CD4-positive, alpha-beta T cell treated with Interleukin-15 for 4 hours (primary cell): ENCODE measurements at places on chromosomes 11 and 22.

DNA sequence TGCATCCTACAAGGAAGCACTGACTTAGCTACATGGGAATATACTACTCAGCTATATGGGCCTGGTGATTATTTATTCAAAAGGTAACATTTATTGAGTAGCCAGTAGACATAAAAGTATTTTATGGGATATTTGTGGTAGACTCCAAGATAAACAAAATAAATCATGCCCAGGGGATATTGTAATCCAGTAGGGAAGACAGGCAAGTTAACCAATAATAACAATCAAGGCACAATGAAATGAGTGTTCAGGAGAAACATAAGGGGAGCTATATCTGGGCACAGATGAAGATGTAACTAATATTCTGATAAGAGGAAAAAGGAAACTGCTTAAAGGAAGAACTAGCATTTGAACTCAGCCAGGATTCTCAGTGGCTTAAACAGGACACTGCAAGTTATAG is 161.4 kb upstream of the MTNR1B start:
- no peak for DNase-seq

DNA sequence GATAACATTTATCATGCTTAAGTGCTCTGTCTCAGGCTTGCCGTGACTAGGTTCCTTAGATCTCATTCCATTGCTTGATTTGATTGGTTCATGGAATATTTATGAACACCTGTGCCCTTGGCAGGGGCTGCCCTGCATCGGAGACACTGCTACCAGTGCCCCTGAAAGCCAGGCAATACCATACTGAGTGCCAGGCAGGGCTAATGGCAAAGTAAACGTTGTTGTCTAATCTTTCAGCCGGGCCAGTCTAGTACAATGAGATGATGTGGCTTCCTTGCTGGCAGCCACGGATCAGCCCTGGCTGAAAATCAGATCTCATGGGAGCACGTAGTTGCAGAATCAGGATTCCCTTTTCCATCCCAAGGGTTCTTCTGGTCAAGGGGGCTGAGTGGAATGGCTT is 5.0 kb upstream of the PGA3 start:
- DNase-seq, result no peak

GRCh38 chr22:36562261-36562835 is 33.4 kb upstream of the EIF3D start:
- DNase-seq, result no peak

GRCh38 chr11:21316591-21316990 is 647.2 kb downstream of the NELL1 start:
- DNase-seq, result no peak

DNA sequence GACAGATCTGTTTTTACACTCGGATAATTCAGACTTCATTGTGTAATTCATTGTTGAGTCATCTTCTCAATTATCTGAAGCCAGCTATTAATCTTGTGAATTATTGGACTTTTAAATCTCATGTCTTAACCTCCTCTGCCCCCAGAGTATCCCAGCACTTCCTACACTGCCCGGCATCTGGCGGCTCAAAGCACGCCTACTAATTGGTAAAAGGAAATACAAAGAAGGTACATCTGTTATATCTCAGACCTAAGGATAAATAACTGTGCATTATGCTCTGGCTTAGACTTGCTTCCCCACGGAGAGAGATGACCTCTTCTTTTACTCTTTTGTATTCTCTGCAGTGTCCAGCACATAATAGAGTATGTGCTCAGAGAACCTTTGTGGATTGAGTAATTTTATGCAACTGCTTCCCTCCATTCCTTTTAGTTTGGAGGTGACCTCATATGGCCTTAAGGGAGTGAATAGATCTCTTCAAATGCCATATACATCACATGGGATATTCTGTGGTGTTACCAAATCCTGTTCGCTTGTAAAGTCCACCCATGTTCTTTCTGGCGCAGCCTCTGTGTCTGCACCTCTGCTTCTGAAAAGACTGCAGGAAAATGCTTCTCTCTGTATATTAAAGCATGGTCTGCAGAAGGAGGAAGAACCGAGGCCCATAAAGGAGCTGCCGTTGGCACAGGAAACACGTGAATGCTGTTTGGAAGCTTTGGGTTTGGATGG is 125.6 kb upstream of the SORL1-AS1 start:
- no peak for DNase-seq

DNA sequence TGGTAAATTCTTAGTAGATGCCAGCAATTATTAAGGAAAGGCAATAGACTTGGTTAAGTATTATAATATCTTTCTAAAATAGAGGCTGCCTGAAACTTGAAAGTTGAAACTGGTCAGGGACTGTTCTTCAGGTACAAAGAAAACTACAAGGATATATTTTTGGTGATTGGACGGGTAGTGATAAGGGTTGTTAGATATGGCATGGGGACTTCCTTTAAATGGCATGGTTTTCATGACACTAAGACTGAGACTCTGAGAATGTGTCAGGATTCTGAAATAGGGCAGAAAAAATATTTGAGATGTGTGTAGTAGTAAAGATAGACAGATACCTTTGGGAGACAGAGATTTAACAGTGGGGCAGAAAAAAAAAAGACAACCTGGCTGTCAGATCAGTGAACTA is 108.4 kb upstream of the SLC5A12 start:
- no peak for DNase-seq

DNA sequence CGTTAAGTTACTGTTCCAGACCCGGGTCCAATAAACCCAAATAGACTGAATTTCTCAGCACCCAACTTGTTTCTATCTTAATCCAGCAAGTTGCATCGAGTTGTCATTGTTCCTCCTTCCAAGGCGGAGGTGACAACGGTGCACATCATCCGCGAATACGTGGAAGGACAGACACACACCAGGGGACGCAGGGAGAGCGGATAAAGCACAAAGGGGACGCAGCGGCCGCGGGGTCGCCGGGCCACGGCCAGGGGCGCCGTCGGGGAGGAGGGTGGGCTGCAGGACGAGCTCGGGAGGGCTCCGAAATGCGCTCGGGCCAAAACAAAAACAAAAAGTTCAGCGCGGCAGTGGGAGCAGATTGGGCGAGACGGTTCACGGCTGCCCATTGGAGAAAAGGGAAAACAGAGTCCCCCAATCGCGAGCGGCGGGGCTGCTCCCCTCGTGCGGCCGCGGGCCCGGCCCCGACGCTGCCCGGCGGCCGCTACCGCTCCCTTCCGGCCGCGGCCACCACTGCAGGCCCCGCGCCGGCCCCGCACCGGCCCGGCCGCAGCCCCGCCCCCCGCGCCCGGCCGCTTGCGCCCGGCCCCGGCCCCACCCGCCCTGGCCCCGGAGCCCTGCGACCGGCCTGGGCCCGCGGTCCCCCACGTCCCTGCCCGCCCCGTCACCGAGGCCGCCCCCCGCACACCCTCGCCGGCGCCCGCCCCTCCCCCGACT is 518 bp downstream of the KMT5B start:
- DNase-seq, result peak; percentile 57

- no peak for DNase-seq
Measured at GRCh38 chr11:61514050-61514917, 5.7 kb downstream of the LRRC10B start.

GRCh38 chr22:37487571-37487970 is 1.4 kb upstream of the MFNG start:
- DNase-seq, result no peak

- peak; percentile 68 for DNase-seq
Measured at GRCh38 chr11:2301631-2302305, at the start of the genes C11orf21 and TSPAN32. Gene C11orf21 (minus strand): TSS chr11:2301918. CDS start chr11:2301808, 110 bp downstream. Gene TSPAN32 (plus strand): TSS chr11:2302013. CDS start chr11:2302150, 137 bp downstream.

GRCh38 chr22:44760476-44760875 is 8.1 kb downstream of the ARHGAP8 start:
- no peak for DNase-seq

DNA sequence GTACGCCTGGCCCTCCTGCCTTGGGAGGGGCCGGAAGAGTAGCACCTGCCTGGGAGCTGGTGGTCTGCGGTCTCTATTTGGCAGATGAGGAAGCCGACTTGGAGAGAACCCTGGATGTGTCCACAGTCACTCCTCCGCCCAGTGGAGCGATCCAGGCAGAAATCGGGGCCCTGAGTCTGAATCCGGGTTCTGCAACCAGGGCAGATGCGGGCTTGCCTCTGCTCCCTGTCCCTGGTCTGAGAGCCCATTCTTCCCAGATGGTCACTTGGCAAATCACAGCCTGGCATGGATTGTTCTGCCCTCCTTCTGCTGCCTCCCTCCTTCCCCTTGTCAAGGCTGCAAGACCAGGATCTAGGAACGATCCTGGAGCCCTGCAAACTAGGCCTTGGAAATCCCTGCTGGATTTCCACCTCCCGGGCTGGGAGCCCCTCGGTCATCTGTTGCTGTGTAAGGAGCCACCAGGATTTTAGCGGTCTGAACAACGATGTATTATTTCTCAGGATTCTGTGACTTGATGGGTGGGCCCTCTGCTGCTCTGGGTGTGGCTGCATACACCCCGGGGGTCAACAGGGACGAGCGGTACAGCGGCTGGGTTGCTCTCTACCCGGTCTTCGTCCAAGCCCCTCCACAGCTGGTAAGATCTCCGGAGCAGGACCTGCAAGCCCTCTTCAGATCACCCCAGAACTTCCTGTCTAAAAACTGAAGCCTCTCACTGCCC is 2.0 kb upstream of the ASCL2 start:
- DNase-seq, result no peak

- no peak for DNase-seq
Measured at GRCh38 chr11:34426766-34427185, 12.0 kb upstream of the CAT start.

DNA sequence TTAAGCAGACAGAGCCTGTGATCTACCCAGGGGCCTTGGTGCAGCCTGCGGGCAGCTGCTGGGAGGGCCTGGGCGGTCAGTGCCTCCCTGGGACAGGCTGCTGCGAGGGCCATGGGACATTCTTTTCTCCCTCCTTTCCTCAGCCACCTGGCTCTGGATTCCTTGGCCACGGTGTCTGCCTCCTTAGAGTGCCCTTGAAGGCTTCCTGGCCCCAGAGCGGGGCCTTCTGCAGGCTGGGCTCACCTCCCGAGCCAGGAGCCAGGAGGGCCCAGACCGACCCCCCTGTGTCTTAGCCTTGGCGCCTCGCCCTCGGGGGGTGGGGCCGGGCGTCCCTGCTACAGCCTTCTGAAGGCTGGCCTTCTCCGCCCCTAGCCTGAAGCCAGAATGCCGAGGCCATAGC is 231.2 kb downstream of the TBC1D22A start:
- DNase-seq, result no peak

GRCh38 chr11:119081682-119082260 is 2.9 kb upstream of the HMBS start:
- no peak for DNase-seq

GRCh38 chr11:9073466-9074225 is 17.8 kb downstream of the SCUBE2 start:
- no peak for DNase-seq

GRCh38 chr22:28674121-28674563 is 5.5 kb downstream of the TTC28 start:
- peak; percentile 53 for DNase-seq

- DNase-seq, result no peak
Measured at GRCh38 chr11:4654635-4655369, 11.0 kb downstream of the OR51E1 start.

- DNase-seq, result no peak
Measured at GRCh38 chr22:46114518-46115387, 35.6 kb upstream of the PPARA start.

DNA sequence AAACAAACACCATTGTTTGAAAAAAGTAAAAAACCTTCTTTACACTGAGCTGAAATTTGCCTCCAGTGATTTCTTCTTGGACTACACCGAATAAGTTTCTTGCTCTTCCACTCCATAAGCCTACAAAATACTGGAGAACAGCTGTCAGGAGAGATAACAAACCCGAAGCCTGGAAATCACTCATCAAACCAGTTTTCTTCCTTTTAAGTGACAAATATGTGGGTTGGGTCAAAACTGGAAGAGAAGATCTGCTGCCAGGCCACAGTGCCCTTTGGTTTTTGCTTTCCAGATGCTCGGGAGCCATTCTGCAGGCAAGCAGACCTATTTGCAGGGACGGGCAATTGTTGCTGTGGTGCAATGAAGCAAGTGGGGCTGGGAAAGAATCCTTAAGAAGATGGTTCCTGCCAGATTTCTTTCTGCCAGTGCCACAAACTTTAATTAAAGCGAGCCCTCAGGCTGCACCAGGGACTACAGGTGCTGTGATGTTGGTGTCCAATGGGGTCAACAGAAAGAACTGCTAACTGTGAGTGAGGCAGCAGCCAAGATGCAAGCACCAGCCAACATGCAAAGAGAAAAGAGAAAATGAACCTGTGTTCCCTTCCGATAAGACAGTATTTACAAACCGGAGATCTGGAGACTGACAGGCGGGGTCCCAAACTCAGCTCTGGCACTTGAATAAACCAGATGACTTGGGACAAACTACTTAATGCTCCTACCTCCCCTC is 44.8 kb upstream of the SMCO4 start:
- DNase-seq, result no peak

DNA sequence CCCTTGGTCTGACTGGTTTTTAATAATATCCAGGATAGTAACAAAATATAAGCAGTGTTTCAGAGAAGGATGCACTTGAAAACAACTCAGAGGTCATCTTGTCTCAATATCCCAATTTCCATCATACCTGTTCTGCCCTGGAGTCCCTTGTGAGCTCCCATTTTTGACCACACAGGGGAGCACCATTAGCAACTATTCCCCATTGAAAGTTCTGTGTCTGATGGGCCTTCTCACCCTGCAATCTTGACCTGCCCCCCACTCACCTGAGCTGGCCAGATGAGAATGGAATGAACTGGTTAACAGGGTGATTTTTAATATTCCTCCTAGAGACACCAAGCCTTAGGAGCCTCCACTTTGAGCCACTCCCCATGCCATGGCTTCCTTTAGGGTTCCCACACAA is 3.8 kb upstream of the CAPN5 start:
- DNase-seq, result no peak

DNA sequence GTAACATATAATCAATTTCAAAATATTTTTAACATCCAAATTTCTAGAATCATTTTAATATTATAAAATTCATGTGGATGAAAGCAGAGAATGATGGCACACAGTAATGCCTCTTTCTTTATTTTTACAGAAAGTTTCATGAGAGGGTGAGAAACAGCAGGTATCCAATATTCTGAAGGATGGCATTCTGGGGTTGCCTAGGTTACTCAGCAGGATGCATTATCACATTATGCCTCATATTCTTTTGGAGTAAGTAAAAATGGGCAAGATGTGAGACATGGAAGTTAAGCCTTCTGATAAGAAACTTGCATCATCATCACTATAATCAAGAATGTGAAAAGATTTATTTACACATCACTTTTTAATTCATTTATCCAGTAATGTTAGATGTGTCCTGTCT is 148.7 kb upstream of the PGR start:
- no peak for DNase-seq

- DNase-seq, result no peak
Measured at GRCh38 chr11:35605706-35606105, 12.6 kb upstream of the FJX1 start.

DNA sequence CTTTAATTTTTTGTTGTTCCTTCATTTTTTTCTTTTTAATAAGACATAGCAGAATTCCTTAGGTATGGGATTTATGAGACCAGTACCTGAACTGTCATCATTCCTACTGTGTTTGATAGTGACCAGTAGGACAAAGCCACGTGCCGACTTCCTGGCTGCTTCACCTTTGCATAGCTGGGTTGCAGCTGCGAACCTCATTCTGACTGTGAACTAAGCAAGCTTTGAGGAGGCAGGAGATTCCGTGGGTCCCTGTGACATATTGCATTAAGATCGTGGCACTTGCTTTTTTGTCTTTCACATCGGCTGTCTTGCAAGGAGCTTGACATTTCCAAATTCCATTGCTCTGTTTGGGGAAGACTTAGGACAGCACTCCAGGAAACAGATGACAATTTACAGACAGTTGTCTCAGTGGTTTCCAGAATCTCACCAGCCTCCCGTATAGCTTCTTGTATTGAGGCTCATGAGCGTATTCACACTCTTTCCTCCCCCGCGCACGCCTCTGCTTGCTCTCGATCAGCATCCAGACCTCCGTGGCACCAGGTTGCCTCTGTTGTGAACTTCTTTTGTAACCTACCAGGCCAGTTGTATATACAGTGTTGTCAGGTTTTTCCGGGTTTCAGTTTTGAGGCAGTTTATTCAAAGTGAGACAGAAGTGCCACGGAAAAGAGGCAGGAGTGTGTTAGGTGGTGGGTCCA is 101.7 kb downstream of the CWC15 start:
- DNase-seq, result no peak
